Natural killer cell (primary cell): ENCODE measurements at places on chromosomes 11 and 22. TPM values are rescaled to one million over a fixed set of nuclear protein-coding genes. Genes with fewer than 3 reads are reported as not detected.

TRIM51 gene
- total RNA-seq = 8.5 TPM

GRCh38 chr22:17570851-17571631 lies 7.7 kb downstream of the SLC25A18 start:
- no peaks in the 10 kb centered on the region for H3K4me1 ChIP-seq
- DNase-seq = no peak
- H3K4me3 ChIP-seq = no peak overlapping the region
- no peak overlapping the region for H3K27ac ChIP-seq

- no peak for DNase-seq
- peaks cover 15% of the 10 kb centered on the region for H3K36me3 ChIP-seq
- H3K4me1 ChIP-seq = no peaks in the 10 kb centered on the region
- H3K27ac ChIP-seq = no peak overlapping the region
- no peaks in the 10 kb centered on the region for H3K27me3 ChIP-seq
- no peak overlapping the region for H3K4me3 ChIP-seq
These were observed 60.4 kb downstream of the LARGE2 start for GRCh38 chr11:45982656-45983470.

DNA sequence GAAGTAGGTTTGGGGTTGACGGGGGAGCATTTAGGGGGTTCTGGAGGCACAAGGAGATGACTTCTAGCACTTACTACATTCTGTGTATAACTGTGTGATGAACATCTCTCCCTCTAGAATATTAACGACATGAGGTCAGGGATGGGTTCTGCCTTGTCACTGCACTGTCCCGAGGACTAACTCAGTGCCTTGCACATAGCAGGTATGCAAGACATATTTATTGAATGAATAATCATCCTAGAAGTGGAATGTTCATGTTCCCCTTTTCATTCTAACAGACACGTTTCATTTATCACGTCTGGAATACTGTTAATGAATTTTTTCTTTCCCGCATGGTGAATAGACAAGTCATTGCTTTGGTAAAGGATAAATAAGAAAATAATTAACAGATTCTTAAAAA lies 12.6 kb downstream of the SYT13 start:
- no peak overlapping the region for H3K27ac ChIP-seq
- H3K27me3 ChIP-seq = peaks cover 5% of the 10 kb centered on the region
- H3K4me1 ChIP-seq = no peaks in the 10 kb centered on the region
- H3K4me3 ChIP-seq = no peak overlapping the region

DNA sequence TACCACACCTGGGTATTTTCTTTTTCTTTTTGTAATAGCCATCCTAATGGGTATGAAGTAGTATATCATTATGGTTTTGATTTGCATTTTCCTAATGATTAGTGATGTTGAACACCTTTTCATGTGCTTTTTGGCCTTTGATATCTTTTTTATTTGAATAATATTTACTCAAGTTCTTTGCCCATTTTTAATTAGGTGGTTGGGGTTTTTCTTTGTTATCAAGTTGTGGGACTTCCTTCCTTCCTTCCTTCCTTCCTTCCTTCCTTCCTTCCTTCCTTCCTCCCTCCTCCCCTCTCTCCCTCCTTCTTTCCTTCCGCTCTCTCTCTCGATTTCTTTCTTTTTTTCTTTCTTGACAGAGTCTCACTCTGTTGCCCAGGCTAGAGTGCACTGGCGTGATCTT lies 75.0 kb upstream of the PDGFD start:
- no peaks in the 10 kb centered on the region for H3K4me1 ChIP-seq
- no peak for DNase-seq
- H3K27ac ChIP-seq = no peak overlapping the region

DNA sequence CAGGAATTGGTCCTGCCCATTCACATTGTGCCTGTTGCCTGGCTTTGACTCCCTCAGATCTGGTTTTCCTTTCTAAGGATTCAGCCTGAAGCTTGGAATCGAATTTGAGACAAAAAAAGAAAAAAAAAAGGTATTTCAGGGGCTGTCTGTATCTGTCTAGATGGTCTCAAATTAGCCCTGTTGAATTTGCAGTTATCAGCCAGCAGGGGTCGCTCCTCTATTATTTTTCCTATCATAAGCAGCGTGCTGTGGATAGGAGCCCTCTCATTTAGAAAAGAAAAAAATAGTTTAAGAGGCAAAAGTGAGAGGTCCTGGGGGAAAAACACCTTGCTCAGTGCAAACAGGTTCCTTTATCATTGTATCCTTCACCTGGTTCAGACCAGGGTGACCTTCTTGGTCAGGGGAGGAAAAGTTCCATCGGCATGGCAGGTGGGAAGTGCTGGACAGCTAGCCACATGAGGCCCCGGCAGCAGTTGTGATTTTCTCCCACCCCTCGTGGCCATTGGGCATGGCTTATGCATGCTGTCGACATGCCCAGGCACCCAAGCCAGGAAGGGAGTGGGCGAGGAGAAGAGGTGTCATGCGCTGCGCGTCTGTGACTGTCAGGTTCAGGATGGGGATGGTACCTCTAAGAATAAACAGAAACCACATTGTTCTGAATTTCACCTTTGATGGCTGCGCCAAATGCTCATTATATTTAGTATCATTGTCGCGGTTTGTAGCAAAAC lies 13.1 kb downstream of the OR5AK2 start:
- H3K4me3 ChIP-seq = no peak overlapping the region
- H3K36me3 ChIP-seq = no peaks in the 10 kb centered on the region
- no peaks in the 10 kb centered on the region for H3K27me3 ChIP-seq
- no peaks in the 10 kb centered on the region for H3K4me1 ChIP-seq
- DNase-seq = no peak
- no peak overlapping the region for H3K27ac ChIP-seq

DNA sequence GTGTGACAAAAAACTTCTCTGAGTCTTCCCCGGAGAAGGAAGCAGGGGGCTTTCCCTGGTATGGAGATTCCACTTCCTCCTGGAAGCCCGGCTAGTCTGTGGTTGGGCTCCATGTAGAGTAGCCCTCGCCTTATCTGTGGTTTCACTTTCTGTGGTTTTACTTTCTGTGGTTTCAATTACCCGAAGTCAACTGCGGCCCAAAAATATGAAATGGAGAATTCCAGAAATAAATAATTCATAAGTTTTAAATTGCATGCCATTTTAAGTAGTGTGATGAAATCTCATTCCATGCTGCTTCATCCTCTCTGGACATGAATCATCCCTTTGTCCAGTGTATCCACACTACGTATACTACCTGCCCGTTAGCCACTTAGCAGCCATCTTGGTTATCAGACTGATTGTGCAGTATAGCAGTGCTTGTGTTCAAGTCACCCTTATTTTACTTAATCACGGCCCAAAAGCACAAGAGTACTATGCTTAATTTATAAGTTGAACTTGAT lies 275.0 kb upstream of the SESN3 start:
- no peak overlapping the region for H3K27ac ChIP-seq
- H3K27me3 ChIP-seq = no peaks in the 10 kb centered on the region
